ENCODE measurements at places on chromosomes 5 and 9.

DNA sequence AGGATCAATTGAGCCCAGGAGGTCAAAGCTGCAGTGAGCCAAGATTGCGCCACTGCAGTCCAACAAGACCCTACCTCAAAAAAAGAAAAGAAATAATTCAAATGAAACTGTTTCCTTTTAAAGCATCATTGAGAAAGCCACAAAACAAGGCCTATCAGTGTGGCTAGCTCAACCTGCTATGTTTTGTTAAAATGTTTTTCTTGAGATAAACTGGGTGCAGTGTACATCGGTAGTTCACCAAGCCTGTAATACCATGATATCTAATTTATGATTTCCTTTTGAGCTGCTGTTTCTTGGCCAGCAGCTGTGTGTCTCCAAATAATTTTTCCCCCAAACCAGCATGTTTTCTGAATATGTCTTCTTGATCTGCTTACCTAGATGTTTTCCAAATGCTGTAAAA is 97.3 kb upstream of the GOLGA1 start:
- DNase-seq, result no peak

GRCh38 chr9:2726650-2727340 is 9.5 kb downstream of the KCNV2 start:
- DNase-seq, result no peak

- DNase-seq, result no peak
These were observed 18.0 kb upstream of the DUSP1 start for GRCh38 chr5:172788771-172789686.

GRCh38 chr5:178176791-178177190 is 10.4 kb downstream of the GMCL2 start:
- DNase-seq, result no peak

GRCh38 chr5:112200131-112200530 is 218.9 kb downstream of the EPB41L4A start:
- no peak for DNase-seq

DNA sequence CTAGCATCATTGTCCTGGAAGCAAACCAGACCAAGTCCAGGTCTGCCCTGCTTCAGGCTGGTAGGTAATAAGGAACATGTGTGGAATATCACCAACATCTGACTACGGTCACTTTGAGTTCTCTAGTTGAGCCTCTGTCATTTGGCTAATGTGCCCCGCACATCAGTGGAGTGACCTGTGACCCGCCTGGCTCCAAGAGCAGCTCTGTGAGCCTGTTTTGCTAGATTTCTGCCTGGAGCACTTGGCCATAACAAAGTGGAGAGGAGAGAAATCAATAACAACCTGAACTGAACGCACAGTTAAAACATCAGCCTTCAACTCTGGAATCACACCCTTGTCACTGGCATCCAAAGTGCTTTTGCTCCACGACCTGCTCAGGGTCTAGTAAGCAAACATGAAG is 115.7 kb downstream of the PPP2R2B start:
- no peak for DNase-seq

GRCh38 chr9:133658442-133659431 is 22.6 kb downstream of the DBH start:
- no peak for DNase-seq

DNA sequence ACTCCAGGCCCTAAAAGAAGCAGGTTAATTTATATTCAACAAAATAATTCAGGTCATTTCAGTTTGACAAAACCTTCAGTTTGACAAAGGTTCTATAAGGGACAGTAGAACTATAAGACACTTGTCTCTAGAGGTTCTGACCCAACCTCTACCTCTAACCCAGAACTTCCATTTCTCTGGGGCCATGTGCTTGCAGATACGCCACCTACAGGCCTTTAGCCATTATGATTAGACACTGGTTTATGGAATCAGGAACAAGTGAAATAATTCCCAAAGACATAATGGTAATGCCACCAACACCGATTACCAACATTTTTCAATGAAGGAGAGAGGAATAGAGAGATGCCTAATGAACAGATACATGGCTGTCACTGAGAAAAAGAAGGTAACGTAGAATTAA is 733.9 kb downstream of the PRELID2 start:
- DNase-seq, result no peak

DNA sequence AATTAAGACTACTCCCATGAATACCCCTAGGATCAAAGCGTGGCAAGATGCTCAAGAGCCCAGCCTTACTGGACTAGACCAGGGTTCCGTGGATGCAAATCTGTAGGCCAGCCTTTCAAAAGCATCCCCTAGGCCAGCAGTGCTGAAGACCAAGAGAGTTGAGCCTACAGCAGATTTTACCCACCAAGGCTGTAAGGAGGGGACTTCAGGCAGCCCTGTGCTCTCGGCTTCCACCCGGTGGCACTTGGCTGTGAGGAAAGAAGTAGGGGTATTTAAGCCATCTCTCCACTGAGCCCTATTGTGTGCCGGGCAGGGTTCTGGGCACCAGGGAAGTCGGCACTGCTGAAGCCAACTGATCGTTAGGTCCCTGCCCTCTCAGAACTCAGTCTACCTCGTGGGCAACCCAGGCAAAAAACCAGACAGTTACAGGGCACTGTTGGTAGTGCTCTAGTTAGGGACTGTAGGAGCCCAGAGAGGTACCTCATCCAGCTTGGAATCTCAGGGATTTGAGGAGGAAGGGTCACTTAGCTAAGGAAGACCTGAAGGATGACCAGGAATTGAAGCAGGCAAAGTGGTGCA is 25.5 kb downstream of the TCF7 start:
- no peak for DNase-seq

DNA sequence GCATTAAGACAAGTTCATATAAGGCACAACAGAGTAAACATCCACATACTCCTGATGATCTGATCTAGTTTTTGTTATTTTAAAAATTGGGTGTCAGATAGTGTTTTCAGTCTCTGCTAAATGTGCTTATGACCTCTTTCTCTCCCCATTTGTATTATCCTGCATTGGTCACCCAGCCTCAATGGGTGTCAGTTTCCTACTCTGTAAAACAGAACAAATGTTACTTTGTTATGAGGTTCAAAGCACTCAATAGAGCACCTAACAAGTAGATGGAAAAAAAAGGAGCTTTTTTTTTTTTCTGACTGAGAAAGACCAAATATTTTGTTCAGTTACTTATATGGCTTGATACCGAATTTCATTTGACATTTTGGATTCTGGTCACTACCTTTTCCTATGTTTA is 33.6 kb upstream of the RASGRF2 start:
- no peak for DNase-seq

- DNase-seq, result no peak
These were observed 48.3 kb downstream of the PALM2AKAP2 start for GRCh38 chr9:109828254-109828653.

GRCh38 chr5:159441441-159441840 is 111.2 kb upstream of the IL12B start:
- no peak for DNase-seq

Measured in NCI-H526 treated with DMSO at 0.1 percent for 48 hours (cell line).